ENCODE measurements at places on chromosomes 13 and 19.

DNA sequence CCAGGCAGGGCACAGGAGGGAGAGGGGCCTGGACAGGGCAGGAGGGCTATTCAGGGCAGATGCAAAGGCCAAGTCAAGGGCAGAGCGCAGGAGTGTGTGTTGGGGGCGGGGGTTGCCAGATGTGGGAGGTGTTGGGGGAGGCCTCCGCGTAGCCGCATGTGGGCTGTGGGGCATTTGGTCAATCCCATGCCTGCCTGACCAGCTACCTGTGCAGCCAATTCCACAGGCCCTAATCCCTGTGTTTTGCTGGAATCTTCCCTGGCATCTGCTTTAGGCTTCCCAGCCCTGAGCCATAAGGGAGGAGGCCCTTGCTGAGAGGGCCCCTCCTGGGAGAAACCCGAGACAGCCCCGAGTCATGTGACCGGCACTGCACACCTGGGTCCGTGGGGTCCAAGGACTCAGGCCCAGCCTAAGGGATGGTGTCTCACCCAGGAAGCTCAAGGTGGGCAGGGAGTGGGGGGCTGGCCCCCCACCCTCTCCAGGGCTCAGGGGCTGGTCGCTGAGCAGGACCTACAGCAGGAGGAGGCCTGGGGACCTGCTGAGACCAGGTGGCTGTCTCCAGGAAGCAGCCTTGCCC is 20.3 kb downstream of the RFX1 start:
- DNase-seq = peak; percentile 59

- no peak for DNase-seq
These were observed 17.4 kb downstream of the KLK2 start for GRCh38 chr19:50890422-50891252.

DNA sequence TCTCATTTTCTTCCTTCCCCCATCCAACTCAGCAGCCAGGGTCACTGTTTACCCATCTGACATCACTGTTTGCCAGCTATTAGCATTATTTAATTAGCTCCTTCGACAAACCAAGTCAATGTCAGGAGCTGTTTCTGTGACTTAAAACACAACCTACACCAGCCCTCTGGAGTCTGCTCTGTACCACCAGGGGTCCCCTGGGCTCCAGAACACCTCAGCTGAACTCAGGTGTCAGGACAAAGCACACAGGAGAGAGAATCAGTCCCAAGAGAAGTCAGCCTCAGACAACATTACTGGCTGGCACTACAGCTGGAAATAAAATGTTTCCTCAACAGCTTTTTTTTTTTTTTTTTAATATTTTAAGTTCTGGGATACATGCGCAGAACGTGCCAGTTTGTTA is 45.1 kb downstream of the DCLK1 start:
- DNase-seq = no peak

GRCh38 chr13:26929971-26930730 is 169.6 kb upstream of the GPR12 start:
- peak; percentile 54 for DNase-seq

DNA sequence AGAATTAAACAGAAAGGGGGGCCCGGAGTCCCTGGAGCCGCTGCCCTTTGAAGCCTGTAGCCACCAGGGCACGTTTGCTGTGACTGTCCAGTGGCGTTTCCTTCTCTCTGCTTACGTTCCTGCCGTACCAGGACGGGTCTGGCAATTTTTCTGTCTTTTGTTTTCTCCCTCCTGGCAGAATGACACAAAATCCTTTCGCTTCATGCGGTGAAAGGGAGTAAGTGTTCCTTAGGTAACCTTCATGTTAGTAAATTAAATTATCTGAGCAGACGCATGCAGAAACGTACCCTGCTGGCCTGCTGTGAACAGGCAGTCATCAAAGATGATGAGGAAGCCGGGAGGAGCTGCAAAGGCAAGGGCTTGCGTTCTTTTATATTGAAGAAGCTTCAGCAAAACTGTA is 299.3 kb upstream of the ARGLU1 start:
- DNase-seq = no peak

DNA sequence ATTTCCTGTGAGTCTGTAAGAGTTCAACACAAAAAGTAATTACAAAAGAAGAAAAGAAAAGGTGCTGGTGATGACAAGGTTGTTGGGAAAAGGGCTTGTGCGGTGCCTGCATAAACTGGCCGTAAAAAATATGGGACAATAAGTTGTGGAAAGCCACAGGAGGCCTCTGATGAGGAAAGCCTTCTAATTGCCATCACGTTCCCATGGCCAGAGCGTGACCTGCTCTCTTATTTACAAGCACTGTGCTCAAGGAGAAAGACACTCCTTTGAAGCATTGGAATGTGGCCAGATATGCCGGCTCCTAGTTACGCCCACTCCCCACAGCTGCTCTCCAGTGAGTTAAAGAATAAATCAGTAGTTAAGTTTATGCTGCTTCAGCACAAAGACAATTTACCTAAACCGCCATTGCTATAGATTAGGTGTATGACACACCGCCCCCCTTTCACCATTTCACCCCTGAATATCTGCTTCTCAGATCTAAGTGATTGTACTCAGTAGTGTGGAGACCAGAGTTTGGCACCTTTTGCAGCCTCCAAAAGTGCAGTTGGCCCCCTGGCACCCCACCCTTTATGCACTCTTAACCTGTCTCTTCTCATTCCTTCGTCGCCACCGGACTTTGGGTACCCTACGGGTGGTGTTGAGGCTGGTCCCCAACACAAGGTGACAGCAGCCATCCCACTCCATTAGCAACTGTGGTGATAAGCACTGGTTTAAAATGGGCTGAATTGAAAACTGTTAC is 8.1 kb upstream of the PGLYRP1 start:
- no peak for DNase-seq

GRCh38 chr19:11191273-11191755 is 6.0 kb downstream of the KANK2 start:
- DNase-seq = no peak

DNA sequence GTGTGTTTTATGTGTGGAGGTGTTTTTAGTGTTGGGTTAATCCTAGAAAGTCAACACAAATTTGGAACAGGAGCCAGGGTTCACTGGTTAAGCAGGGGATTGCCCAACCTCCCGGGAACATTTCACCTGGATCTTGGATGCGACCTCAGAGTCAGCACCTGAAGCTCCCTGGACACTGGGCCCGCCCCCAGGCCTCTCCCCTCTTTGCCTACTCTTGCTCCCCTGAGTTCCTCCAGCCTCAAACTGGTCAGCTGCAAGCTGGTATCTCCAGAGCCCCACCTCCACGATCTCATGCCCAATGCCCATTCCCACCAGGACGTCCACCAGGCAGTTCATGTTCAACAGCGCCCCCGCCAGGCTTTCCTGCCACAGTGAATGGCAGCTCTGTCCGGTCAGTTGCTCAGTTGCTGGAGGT is 9.7 kb downstream of the HSD17B14 start:
- DNase-seq = no peak

- no peak for DNase-seq
These were observed 24.3 kb downstream of the FGF21 start for GRCh38 chr19:48779636-48780035.

DNA sequence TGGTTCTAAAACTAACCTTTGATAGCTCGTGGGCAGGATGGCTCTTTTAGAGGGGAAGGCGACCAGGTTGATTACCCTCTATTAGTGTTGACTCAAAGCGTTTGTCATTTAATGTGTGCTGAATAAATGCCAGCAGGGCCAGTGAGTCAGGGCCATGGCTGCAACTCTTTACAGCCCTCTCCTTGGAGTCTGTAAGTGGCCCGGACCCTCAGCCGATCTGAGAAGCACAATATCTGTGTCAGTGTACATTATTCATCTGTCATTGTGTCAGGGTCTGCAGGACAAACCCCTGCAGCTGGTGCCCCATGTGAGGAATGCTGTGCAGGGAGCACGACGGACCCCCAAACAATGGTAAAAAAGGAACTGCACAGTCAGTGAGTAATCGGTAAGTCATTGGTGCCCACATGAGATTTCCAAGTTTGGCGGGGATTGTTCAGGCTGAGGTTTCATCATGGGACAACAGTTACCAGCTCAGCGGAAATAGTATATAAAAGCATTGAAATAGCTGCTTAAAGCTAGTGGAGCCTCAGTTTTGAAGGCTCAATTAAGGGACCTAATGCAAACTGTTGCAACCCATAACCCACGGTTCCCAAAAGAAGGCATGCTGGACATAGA is 139.1 kb downstream of the ZNF675 start:
- DNase-seq = no peak

GRCh38 chr19:35155981-35156672 is 1.6 kb downstream of the FXYD5 start:
- no peak for DNase-seq

- no peak for DNase-seq
These were observed 2.3 kb upstream of the SLC25A42 start for GRCh38 chr19:19061506-19061905.

GRCh38 chr19:46963093-46963734 is 56.4 kb upstream of the NPAS1 start:
- DNase-seq = no peak

GRCh38 chr13:97018029-97018819 is 23.9 kb upstream of the OXGR1 start:
- DNase-seq = no peak

- DNase-seq = no peak
These were observed 8.7 kb upstream of the ZNF492 start for GRCh38 chr19:22625266-22626035.

DNA sequence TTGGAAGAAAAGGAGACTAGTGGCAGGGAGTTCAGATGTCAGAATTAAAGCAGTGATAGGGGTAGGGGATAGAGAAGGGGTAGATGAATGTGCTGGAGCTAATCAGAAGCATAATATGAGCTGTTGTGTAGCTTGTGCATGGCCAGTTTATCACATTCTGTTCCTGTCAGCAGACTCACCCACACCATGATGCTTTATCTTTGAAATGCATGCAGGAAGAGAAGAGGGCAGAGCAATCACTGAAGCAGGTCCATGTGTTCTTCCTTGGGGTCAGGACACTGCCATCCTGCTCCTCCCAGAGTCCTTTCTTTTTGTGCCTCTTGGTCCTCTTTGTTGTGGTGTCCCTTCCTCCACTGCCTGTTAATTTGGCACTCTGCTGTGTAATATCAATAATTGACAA is 5.8 kb downstream of the CHAMP1 start:
- DNase-seq = no peak

- DNase-seq = no peak
These were observed 1.6 kb downstream of the KRTDAP start for GRCh38 chr19:35488677-35489076.

DNA sequence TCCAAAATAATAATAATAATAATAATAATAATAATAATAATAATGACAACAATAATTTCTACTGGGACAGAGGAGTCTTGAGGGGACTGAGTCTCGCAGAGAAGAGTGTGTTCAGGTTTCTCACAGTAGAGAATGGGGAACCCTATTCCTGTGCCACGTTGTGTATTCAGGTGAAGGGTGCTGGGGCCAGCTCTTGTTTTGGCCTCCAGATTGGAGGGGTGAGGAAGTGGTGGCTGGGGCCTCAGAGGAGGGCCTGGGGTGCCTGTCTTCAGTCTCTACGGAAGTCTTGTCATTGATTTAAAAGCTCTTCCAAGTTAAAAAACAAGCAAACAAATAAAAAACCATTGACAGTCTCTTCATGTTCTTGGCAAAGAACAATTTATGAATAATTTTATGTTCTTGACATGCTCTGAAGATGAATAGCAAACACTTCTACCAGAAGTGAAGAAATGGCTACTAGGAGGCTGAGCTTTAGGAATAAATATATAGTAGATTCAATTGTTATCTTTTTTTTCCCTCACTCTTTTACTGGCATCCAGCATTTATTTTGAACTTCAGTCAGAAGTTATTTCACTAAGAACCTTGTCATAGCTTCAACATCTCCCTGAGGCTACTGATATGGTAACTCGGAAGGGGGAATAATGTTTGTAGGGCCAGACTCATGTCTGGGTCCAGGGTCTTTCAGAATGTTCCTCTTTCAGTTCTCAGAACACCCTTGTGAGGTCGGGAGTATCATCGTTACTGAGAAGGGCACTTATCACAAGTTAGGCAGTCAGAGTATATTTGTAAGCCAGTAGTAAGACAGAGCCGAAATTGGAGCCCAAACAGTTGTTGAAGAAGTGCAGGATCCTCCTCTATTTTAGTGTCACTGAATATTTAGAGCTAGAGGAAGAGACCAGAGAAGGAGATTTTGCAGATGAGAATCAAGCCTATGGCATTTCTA is 13.1 kb downstream of the LRCH1 start:
- no peak for DNase-seq

DNA sequence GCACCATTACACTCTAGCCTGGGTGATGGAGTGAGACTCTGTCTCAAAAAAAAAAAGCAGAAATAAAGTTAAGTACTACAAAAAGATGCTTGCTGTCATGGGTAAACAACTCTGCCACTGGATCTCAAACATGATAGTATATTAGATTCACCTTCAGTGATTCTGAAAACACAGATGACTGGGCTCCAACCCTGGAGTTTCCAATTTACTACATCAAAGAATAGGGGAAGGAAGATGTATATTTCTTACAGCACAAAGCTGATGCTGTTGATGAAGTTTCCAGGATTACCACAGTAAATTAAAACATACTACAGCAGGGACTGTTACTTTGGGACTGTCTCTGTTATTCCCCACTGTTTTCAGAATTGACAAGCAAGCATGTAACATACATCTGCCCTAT is 5.2 kb downstream of the ZNF561 start:
- DNase-seq = no peak

- DNase-seq = peak; percentile 49
These were observed 427.9 kb downstream of the ZNF536 start for GRCh38 chr19:30799865-30800755.

- no peak for DNase-seq
These were observed 260.8 kb downstream of the PCDH9 start for GRCh38 chr13:66969291-66969690.

Data from GM12891 (cell line).